HCT116 (cell line): ENCODE measurements at places on chromosomes 1 and 21. TPM values are rescaled to one million over a fixed set of nuclear protein-coding genes. Genes with fewer than 3 reads are reported as not detected.

SPATA45 gene
- total RNA-seq, result not detected

DNA sequence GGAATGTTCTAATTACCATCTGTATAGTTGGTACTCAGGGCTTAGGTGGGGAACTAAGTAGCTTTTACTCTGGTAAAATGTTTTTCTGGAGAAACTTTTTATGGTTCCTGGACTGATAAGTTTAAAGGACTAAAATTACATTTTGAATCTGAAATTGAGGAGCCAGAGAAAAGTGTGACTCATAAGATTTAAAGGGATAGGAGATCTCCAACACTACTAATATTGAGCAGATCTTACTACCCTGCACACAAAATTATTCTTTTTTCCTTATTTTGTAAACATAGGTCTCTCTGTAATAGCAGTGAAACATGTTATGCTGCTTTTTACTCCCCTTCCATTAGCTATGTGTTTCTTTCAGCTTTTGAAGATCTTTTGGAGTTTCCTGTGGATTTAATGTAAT is 32.5 kb downstream of the MTF2 start:
- no peak overlapping the region for H3K4me3 ChIP-seq
- no peaks in the 10 kb centered on the region for H3K4me1 ChIP-seq
- no peak for DNase-seq
- H3K27me3 ChIP-seq, result no peaks in the 10 kb centered on the region

DNA sequence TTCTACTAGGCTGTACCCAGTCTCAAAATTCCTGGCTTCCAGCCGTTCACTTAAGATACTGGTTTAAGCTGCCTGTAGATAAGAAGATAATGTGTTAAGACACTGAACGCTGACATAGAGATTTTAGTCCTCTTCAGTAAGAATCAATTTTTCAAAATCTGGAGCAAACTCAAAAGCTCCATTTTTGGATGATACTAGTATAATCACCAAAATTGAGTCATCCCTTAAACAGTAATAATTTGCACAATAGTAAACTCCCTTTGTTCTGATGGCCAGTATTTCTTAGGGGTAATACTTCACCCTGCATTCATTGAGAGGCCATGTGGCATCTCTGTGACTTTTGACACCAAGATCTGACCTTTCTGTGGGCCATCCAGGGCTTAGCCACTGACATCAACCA is 299.8 kb upstream of the USP25 start:
- no peak overlapping the region for H3K27ac ChIP-seq
- H3K27me3 ChIP-seq, result no peaks in the 10 kb centered on the region
- H3K36me3 ChIP-seq, result no peaks in the 10 kb centered on the region
- no peak overlapping the region for H3K4me3 ChIP-seq
- H3K4me1 ChIP-seq, result no peaks in the 10 kb centered on the region
- DNase-seq, result no peak

GRCh38 chr1:237181743-237182317 is 139.8 kb downstream of the RYR2 start:
- no peak for DNase-seq
- no peaks in the 10 kb centered on the region for H3K27me3 ChIP-seq
- no peak overlapping the region for H3K27ac ChIP-seq
- H3K4me1 ChIP-seq, result no peaks in the 10 kb centered on the region
- H3K4me3 ChIP-seq, result no peak overlapping the region
- H3K36me3 ChIP-seq, result no peaks in the 10 kb centered on the region

DNA sequence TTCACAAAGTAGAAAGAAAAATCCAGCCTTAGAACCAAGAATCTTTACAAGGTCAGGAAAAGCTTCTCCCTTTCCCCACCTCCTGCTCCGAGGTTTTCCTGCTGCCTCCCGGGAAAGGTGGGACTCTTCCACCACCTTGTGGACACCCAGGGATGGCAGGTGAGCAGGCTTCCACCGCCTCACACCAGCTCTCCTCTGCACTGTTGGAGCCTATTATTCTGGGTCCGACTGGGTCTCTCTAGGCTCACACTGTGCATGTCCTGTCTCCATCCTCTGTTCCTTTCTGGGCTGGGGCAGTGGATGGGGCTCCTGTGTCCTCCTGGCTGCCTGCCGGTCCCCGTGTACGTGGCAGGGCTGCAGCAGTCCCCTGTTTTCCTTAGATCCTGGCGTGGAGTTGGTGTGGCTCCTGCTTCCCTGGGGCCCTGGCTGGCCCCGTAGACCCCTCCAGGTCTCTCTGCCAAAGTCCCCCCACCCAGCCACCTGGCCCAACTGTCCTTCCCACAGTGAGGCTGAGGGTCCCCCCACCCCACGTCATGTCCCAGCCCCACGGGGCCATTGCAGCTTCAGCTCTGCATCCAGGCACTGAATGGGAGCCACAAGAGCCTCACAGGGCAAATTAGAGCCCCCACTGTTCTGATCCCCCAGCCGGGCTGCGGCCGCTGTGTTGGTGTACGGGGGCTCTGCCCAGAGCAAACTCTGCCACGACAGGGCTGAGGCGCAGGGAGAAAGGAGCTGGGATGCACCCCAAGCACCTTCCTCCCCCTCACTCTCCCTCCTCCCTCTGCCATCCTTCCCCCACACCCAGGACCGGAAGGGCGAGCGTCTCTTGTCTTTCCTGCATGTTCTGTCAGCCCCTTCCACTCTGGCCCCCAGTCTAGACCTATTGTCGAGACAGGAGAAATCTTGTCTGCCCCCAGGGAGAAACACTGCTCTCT is 3.3 kb upstream of the SLC45A1 start:
- DNase-seq, result peak; percentile 48
- no peaks in the 10 kb centered on the region for H3K36me3 ChIP-seq
- no peak overlapping the region for H3K4me3 ChIP-seq
- H3K27me3 ChIP-seq, result no peaks in the 10 kb centered on the region

KRTAP10-11 gene
- total RNA-seq, result not detected

- H3K27me3 ChIP-seq, result no peaks in the 10 kb centered on the region
- peak; percentile 35 for DNase-seq
- H3K4me3 ChIP-seq, result no peak overlapping the region
- no peak overlapping the region; the same call in 1 of the 2 replicates for H3K27ac ChIP-seq
Observed at GRCh38 chr1:93324486-93325464, 20.9 kb upstream of the DR1 start.

DNA sequence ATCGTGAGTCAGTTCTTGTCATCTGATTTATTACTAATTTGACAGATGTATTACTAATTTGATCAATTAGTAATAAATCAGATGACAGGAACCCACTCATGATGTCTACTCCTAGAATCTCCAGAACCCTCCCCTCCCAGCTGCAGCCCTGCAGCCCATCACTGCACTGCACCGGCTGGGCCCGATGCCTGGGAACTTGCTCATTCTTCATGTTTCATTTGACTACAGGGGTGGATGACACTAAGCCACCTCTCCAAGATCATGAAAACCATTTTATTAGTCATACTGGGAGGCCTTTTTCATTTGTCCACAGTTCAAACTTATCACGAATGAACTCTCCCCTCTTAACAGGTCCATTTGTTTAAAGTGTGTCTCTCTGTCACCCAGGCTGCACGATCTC is 41.0 kb downstream of the KCNH1 start:
- H3K4me1 ChIP-seq, result no peaks in the 10 kb centered on the region
- no peaks in the 10 kb centered on the region for H3K36me3 ChIP-seq
- peaks cover 47% of the 10 kb centered on the region for H3K27me3 ChIP-seq
- H3K4me3 ChIP-seq, result no peak overlapping the region
- H3K27ac ChIP-seq, result no peak overlapping the region

- H3K27me3 ChIP-seq, result no peaks in the 10 kb centered on the region
- H3K4me1 ChIP-seq, result peaks cover 51% of the 10 kb centered on the region
- H3K27ac ChIP-seq, result peak overlapping the region; percentile 28; the same call in 1 of the 2 replicates
- DNase-seq, result no peak
Observed at GRCh38 chr21:31514598-31514997, 144.9 kb upstream of the SOD1 start.

GRCh38 chr1:3349161-3349967 is 105.1 kb upstream of the ARHGEF16 start:
- DNase-seq, result no peak
- no peak overlapping the region for H3K4me3 ChIP-seq
- no peaks in the 10 kb centered on the region for H3K27me3 ChIP-seq
- no peak overlapping the region for H3K27ac ChIP-seq
- H3K36me3 ChIP-seq, result no peaks in the 10 kb centered on the region
